ENCODE measurements at places on chromosomes 11 and 22. TPM values are rescaled to one million over a fixed set of nuclear protein-coding genes. Genes with fewer than 3 reads are reported as not detected.

Gene SH3BP1
- 14.3 TPM for total RNA-seq

Gene NUP98
- total RNA-seq, result 75.0 TPM

Gene OR4A16
- not detected for total RNA-seq

Gene GP1BB
- 10.9 TPM for total RNA-seq
